Jurkat, Clone E6-1 (cell line): ENCODE measurements at places on chromosomes 2 and 18.

- no peak for DNase-seq
Observed at GRCh38 chr18:56661360-56662062, 10.4 kb downstream of the WDR7 start.

DNA sequence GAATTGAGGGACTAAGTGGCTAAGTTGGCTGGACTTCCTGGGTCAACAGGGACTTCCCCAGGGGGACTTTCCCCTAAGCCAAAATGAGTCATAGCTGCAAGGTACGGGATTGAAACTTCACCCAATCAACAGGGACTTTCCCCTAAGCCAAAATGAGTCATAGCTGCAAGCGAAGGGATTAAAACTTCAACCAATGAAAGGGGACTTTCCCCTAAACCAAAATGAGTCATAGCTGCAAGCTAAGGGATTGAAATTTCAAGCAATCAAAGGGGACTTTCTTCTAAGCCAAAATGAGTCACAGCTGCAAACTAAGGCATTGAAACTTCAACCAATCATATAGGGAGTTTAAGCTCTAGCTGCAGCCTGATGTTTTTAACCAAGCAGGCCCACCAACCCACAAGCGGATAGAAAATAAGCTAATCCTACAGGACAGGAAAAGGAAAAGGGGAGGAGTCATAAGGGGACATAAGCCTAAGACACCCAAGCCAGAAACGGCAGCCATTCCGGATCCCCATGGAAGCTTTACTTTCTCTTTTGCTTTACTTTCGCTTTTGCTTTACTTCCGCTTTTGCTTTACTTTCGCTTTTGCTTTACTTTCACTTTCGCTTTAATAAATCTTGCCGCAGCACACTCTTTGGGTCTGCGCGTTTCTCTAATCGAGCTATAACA lies 1375.4 kb upstream of the CELF4 start:
- no peak for DNase-seq

DNA sequence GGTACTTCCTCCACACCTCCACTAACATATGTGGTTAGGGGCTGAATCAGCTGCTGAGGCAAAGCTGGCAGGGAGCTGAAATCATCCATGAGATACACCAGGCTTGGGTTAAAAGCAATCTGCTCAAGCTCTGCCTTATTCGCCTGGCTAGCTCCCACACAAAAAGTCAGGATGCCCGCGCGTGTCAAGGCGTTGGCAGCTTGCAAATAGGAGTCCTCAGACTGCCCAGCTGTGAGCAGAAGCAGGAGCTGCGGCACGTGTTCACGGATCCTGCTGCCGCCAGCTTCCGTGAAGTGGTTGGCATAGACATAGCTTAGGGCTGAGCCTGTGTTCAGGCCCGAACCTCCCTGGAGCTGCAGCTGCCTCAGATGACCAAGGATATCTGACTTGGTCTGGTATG lies 35.3 kb downstream of the COL6A3 start:
- no peak for DNase-seq

DNA sequence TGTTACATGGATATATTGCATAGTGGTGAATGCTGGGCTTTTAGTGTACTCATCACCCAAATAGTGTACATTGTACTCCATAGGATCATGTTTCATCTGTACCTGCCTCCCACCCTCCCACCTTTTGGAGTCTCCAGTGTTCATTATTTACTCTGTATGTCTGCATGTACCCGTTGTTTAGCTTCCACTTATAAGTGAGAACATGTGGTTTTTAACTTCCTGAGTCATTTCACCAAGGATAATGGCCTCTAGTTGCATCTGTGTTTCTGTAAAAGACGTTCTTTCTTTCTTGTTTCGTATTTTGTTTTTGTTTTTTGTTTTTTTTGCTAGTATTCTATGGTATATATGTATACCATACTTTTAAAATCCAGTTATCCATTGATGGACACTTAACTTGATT lies 107.5 kb downstream of the MSTN start:
- peak; percentile 3 for DNase-seq

GRCh38 chr2:37391711-37392110 lies 47.3 kb downstream of the QPCT start:
- no peak for DNase-seq

DNA sequence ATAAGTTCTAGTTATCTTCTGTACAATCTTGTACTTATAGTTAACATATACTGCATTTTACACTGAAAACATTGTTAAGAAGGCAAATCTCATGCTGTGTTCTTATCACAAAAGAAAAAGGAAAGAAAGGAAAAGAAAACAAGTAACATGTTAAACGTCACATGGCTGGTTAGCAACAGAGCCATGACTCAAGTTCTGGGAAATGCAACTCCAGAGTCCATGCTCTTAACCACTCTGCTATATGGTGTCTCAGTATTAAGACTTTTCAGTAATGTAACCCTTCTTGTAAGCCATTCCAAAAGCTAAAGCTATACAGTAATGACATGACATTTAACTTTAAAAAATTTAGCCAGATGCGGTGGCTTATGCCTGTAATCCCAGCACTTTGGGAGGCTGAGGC lies 181.4 kb downstream of the BARD1 start:
- no peak for DNase-seq

GRCh38 chr18:67290421-67290820 lies 226.1 kb downstream of the DSEL start:
- DNase-seq: no peak

- DNase-seq: peak; percentile 98
Observed at GRCh38 chr2:241443486-241444223, 64.7 kb downstream of the STK25 start.

GRCh38 chr2:27566628-27567027 lies 16.2 kb upstream of the ZNF512 start:
- DNase-seq: no peak

- no peak for DNase-seq
Observed at GRCh38 chr2:199851883-199852282, 891 bp upstream of the FTCDNL1 start.

DNA sequence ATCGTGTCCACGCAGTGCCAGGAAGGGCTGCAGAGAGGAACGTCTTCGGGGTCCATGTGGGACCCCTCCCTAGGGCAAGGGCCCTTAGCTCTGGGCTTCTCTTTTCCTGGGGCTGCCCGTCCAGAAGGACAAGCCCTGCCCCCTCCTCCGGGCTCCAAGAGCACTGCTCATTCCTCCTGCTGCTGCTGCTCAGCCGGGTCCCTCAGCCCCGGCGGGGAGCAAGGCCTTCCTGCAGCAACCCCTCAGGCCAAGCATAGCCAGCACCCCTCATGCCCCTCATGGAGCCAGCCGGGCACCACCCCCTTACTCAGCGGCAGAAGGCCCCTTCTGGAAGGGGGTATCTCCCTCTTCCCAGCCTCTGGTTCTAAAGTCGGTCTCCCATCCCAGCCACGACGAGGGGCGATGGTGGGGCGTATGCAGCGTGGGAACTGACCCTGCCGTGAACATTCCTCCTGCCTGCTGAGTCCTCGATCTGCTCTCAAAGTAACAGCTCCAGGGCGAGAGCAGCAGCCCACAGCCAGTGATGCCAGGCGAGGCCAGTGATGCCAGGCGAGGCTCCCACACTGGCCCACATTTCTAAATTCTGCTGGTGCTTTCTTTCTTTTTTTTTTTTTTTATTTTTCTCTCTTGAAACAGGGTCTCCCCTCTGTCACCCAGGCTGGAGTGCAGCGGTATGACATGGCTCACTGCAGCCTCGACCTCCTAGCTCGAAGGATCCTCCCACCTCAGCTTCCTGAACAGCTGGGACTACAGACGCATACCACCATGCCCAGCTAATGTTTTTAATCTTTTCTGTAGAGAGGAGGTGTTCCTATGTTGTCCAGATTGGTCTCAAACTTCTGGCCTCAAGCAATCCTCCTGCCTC lies 99.7 kb downstream of the HDAC4 start:
- no peak for DNase-seq

- DNase-seq: no peak
Observed at GRCh38 chr2:70831861-70832260, 3.8 kb downstream of the CD207 start.

DNA sequence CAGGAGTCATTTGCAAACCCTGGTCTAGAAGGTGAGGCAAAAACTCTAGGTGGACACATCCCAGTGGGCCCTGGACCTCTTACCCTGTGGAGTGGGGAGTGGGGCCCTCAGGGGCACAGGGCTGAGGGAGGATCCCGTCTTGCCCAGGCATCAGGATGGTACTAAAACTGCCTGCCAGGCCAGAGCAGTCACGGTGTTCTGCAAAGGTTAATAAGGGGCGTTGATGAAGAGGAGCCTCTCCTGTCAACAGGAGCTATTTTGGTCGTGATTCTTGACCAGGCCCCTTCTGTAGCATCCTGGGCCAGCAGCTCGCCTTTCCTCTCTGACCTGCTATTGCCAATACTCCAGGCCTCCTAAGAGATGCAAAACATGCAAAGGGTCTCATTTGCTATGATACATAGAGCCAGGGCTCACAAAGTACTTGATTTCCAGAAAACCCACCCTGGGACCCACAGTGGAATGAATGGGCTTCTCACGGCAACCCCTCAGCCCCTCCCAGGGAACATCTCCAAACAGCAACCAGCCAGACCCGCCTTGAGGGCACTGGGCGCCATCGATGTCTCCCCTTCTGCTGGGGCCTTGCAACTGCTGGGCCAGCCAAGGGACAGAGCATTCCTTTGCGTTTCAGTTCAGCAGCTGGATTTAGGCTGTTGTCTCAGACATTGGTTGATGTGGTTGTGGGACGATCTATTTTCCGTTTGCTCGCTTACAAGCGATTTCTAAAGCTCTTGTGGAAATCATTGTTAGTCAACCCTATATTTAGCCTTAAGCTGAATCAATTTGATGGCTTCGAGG lies 111.1 kb downstream of the PDCL3 start:
- DNase-seq: no peak

- DNase-seq: no peak
Observed at GRCh38 chr2:217538719-217539118, 464.1 kb downstream of the TNS1 start.

GRCh38 chr2:180413336-180413735 lies 406.2 kb upstream of the CWC22 start:
- no peak for DNase-seq

DNA sequence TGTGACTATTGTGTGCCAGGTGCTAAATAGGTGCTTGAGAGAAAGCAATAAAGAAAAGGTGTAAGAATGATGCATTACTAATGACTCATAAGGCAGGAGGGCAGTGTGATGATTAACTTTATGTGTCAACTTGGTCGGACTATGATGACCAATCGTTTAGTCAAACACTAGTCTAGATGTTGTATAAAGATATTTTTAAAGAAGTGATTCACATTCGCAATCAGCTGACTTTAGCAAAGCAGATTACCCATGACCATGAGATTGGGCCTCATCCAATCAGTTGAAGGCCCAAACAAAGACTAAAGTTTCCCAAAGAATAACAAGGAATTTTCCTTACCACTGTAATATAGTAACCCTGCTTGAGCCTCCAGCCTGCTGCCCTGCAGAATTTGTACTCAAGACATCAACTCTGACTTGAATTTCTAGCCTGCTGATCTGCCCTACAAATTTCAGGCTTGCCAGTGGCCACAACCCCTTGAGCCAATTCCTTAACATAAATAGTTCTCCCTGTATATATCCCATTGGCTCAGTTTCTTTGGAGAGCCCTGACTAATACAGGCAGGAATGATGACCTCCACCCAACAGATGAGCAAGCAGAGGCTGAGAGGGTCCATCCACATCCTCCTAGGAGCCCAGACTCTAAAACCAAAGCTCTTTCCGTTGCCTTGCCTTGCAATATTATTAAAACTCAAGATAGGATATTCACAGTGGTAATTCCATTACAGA lies 132.6 kb downstream of the ACTR3 start:
- no peak for DNase-seq

DNA sequence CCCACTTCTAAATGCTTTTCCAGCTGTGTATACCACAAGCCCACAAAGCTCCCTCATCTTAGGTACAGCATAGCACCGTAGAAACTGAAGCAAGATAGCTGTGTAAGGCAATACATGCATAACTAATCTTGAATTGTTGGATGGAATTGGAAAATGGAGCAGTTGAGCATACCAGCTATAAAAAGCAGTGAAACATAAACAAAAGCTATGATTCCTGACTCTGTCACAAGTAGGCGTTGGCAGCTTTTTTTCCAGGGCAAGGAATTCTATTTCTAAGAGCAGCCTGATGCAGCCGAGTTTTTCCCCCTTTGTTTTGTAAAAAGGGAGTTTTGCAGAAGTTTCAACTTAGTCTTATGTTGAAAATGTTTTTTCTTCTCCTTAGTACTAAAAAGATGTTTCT lies 32.4 kb downstream of the MOGAT1 start:
- DNase-seq: peak; percentile 55

GRCh38 chr2:162266460-162266760 lies 23.2 kb upstream of the FAP start:
- no peak for DNase-seq

DNA sequence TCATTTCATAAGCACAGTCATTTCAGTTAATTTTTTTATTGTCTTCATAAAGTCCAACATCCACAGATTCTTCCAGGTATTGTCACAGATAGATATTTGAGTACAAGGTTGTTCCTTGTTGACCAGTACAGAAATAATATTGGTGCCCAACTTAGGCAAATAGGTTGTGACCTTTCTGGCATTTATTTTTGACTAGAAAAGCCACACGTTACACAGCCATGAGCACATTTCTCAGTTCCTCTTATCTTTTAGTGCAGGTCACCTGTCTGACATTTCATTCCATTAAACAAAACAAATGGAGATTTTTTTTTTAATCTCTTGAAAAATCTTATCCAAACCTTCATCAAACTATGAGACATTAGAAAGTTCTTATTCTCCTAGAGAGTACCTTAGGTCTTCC lies 428.8 kb downstream of the ZNF521 start:
- no peak for DNase-seq

- DNase-seq: no peak
Observed at GRCh38 chr2:17969661-17970060, 91.2 kb downstream of the KCNS3 start.

- DNase-seq: no peak
Observed at GRCh38 chr2:7719876-7720275, 802.7 kb downstream of the RNF144A start.

- no peak for DNase-seq
Observed at GRCh38 chr18:10367836-10368235, 86.6 kb upstream of the APCDD1 start.
